ENCODE measurements at places on chromosomes 16 and 17. TPM values are rescaled to one million over a fixed set of nuclear protein-coding genes. Genes with fewer than 3 reads are reported as not detected.

The TBC1D3 gene
- not detected for total RNA-seq

The NOG gene
- not detected for total RNA-seq

The FDXR gene
- 37.3 TPM for total RNA-seq

The CD300LF gene
- not detected for total RNA-seq

The NPIPB2 gene
- 11.0 TPM for total RNA-seq

The NOD2 gene
- total RNA-seq, result 9.4 TPM

The TBX2 gene
- not detected for total RNA-seq

The ELMO3 gene
- total RNA-seq, result 8.0 TPM

The GAST gene
- not detected for total RNA-seq

The SNX11 gene
- total RNA-seq, result 33.9 TPM

The KRT35 gene
- total RNA-seq, result not detected

The RPL19 gene
- total RNA-seq, result 1,679 TPM

The SOCS1 gene
- 211 TPM for total RNA-seq

The KRTAP4-6 gene
- total RNA-seq, result not detected

The SGSH gene
- 29.8 TPM for total RNA-seq

The NPIPB8 gene
- total RNA-seq, result 1.6 TPM

The EPX gene
- total RNA-seq, result not detected

The TBC1D3I gene
- 0.69 TPM for total RNA-seq

The CACNG3 gene
- not detected for total RNA-seq

The ULK2 gene
- total RNA-seq, result 11.2 TPM

The COQ7 gene
- total RNA-seq, result 14.8 TPM

The CCL16 gene
- not detected for total RNA-seq

The RPH3AL gene
- total RNA-seq, result 2.6 TPM

The PTGES3L gene
- total RNA-seq, result 0.63 TPM

The SULT1A2 gene
- 0.63 TPM for total RNA-seq

The IL34 gene
- 0.24 TPM for total RNA-seq

The C1QTNF8 gene
- not detected for total RNA-seq

The FAAP100 gene
- total RNA-seq, result 37.9 TPM

The ADCY7 gene
- 213 TPM for total RNA-seq

The PYDC1 gene
- not detected for total RNA-seq

The OR3A3 gene
- not detected for total RNA-seq

The SEPTIN12 gene
- not detected for total RNA-seq

The MYCBPAP gene
- 8.2 TPM for total RNA-seq

The MYL11 gene
- not detected for total RNA-seq

The CCL13 gene
- not detected for total RNA-seq

The KRT20 gene
- total RNA-seq, result not detected

The C16orf90 gene
- total RNA-seq, result not detected

The IL21R gene
- 72.3 TPM for total RNA-seq

The MYH11 gene
- not detected for total RNA-seq

The RDM1 gene
- 6.3 TPM for total RNA-seq

The NEUROD2 gene
- total RNA-seq, result not detected

The HCRT gene
- 0.39 TPM for total RNA-seq

The NUPR1 gene
- total RNA-seq, result not detected

The CDH11 gene
- not detected for total RNA-seq

The RRAD gene
- total RNA-seq, result 0.95 TPM

The ANKS3 gene
- 17.9 TPM for total RNA-seq

The GABARAPL2 gene
- total RNA-seq, result 78.3 TPM

The DOC2B gene
- 6.6 TPM for total RNA-seq

The SOX8 gene
- 0.17 TPM for total RNA-seq

The GP1BA gene
- total RNA-seq, result not detected

The KCTD19 gene
- total RNA-seq, result 0.10 TPM

The DNAI2 gene
- 0.69 TPM for total RNA-seq

The TBC1D26 gene
- 0.25 TPM for total RNA-seq

The CCDC200 gene
- 0.47 TPM for total RNA-seq

The SLC13A2 gene
- total RNA-seq, result not detected

The C16orf96 gene
- 0.15 TPM for total RNA-seq
